ENCODE measurements at places on chromosomes 12 and 14.
A peak's percentile ranks its signal among the peaks of the same experiment; 100 is the strongest.

GRCh38 chr12:80752464-80752863 is 35.8 kb downstream of the MYF5 start:
- no peak for DNase-seq

- DNase-seq, result no peak
Measured at GRCh38 chr12:46264057-46264456, 4.8 kb downstream of the SLC38A1 start.

- DNase-seq, result no peak
Measured at GRCh38 chr14:49478784-49479183, 107.4 kb downstream of the RPS29 start.

GRCh38 chr12:64544371-64545080 is 65.8 kb upstream of the RASSF3 start:
- no peak for DNase-seq

DNA sequence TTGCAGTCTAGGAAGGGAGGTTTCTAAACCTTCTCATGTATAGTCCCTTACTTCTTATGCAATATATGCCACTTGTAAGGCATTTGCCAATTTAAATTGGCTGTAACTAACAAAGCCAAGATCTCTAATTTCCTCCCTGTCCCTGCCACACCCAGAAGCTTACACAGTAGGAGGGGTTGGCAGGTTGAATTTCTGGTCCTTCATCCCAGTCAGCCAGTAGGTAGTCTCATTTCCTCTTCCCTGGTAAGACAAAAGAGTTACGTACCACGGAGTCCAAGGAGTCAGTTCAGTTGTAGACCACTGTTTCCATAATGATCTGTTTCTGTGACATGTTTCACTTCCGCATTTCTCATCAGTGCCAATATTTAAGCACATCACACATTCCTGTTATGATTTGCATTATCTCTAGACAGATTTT is 47.0 kb upstream of the PLBD1 start:
- no peak for DNase-seq

DNA sequence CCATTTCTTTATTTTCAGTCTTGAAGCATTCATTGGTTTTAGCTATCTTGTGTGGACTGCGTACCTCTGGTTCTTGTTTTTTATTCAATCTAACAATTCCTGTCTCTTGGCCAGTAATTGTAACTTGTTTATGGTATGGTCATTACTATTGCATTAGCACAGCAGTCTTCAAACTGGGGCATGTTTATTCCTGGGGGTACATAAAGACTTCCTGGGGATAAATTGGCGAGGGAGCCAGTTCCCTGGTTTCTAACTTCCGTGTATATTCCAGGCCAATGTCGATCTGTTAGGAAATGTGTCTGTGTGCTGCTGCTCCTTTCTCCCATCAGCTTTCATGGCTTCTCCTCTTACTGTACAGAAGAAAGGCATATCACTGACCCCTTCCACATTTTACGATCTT is 13.7 kb upstream of the EVL start:
- no peak for DNase-seq

GRCh38 chr12:132804426-132804861 is 24.2 kb downstream of the GOLGA3 start:
- no peak for DNase-seq

GRCh38 chr12:66623455-66623854 is 55.4 kb downstream of the GRIP1 start:
- no peak for DNase-seq

- no peak for DNase-seq
Measured at GRCh38 chr14:83379436-83379835, 1845.8 kb upstream of the SEL1L start.

GRCh38 chr12:126507231-126507630 is 1442.0 kb downstream of the AACS start:
- DNase-seq, result no peak

DNA sequence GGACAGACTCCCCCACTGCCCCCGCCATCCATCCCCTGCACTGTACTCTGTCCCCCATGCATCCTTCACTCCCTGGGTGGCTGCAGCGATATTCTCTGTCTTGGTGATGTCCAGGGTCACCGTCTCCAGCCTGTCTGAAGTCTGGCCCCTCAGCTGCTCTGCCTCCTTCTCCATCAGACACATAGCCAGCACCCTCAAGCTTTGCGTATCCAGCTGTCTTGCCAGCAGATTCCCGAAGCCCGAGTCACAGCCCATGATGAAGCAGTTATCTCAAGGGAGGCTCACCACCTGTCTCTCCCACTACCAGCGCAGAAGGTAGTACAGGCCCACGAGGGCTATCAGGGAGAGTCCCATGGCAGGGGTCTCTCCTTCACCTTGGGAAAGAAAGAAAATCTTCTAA is 77.8 kb downstream of the HSD17B6 start:
- peak; percentile 40 for DNase-seq

GRCh38 chr12:56126732-56127239 is 1.3 kb upstream of the ESYT1 start:
- peak; percentile 36 for DNase-seq

DNA sequence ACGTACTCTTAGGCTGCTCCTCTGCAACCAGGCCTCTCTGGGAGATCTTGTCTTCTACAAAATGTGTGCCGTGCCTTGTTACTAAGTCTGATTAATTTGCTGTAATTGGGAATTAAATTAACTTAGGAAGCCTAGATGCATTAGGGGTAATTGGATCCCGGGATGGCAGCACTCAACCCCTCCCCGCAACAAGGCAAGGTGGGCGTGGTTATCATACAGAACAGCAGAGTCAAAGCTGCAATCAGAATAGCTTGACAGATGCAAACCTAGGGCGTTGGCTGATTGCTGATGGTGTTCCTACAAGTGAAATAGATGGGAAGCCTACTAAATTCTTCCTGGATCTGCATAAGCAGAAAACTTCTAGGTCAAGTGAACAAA is 34.5 kb upstream of the NFYB start:
- DNase-seq, result no peak

All from fibroblast of villous mesenchyme (primary cell).